GOT3 (cell line): ENCODE measurements at places on chromosomes 7 and 10.

- no peak for DNase-seq
Measured at GRCh38 chr10:59465088-59465487, 102.7 kb upstream of the FAM13C start.

GRCh38 chr10:95791425-95791979 lies 35.5 kb downstream of the ENTPD1 start:
- DNase-seq, result no peak

GRCh38 chr10:74081192-74081803 lies 69.3 kb downstream of the AP3M1 start:
- no peak for DNase-seq

DNA sequence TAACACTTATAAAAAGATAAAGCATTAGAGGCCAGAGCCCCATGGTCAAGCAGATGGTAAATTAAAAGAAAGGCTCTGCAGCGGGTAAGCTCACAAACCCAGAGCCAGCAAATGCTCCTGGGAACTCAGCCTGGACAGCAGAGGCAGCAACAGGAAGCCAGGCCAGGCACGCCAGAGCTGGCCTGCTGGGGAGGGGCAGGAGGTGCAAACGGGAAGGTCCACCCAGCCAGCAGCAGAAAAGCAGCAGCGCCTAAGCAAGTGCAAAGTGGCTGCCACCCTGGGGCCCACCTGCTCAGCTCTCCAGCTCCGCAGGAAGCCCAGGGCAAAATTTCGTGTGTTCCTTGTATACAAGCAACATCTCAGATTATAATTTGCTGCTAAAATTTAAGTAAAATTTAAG lies 82.7 kb upstream of the GPR22 start:
- no peak for DNase-seq

DNA sequence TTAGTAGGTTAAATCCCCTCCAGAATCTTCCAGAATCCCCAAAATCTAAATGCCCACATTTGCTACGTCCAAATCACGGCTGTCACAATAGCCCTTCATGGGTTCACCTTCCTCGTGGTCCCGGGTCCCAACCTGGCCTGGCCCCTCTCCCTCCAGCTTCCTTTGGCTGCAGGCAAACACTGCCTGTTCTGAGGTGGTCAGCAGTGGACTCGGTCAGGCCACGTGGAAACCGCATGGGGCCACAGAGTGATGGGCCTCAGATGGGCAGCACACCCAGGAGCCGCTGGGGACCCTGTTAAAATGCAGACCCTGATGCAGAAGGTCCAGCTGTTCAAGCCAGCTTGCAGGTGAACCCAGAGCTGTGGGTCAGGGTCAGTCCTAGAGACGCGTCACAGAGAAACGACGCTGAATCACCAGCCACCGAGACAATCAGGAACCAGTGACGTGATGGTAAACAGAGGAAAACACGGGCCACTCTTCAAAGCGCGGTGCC lies 588.6 kb downstream of the DNAJB6 start:
- DNase-seq, result no peak

DNA sequence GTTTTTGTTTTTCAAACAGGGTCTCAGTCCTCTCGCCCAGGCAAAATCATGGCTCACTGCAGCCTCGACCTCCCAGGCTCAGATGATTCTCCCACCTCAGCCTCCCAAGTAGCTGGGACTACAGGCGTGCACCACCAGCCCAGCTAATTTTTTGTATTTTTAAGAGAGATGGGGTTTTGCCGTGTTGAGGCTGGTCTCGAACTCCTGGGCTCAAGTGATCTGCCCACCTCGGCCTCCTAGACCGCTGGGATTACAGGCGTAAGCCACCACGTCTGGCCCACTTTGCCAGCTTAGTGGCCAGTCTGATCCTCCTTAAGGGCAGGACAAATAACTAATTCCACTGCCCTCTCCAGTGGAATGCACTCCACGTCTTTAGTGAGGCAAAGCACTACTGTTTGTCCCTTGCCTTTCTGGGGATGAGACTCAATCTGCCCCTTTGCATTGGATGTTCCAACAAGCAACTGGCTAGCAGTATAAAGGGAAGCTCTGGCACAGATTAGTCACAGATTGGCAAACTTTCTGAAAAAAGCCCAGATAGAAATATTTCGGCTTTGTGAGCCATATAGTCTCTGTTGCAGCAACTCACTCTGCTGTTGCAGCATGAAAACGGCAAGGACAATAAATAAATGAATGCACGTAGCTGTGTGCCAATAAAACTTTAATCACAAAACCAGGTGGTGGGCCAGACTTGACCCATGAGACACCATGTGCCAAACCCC lies 143.8 kb upstream of the RHEB start:
- DNase-seq, result no peak

DNA sequence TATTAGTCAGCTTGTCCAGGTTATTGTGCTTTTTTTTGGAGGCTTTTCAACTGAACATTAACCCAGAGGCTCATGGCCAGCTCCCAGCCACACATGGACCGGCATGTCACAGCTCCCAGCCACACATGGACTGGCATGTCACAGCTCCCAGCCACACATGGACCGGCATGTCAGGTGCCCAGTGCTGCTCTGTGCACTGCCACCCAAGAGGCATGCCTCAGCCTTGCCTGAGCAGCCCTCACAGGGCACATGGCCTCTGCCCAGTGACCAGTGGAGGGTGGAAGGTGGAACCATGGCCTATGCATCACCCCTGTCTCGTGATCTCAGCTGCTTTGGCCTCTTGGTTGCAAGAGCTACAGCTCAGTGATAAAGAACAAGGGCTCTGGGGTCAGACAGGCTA lies 119.8 kb downstream of the OAT start:
- DNase-seq, result no peak

- no peak for DNase-seq
Measured at GRCh38 chr7:30755384-30756154, 3.6 kb downstream of the INMT start.

- DNase-seq, result no peak
Measured at GRCh38 chr10:31822616-31823318, 105.9 kb downstream of the ARHGAP12 start.

DNA sequence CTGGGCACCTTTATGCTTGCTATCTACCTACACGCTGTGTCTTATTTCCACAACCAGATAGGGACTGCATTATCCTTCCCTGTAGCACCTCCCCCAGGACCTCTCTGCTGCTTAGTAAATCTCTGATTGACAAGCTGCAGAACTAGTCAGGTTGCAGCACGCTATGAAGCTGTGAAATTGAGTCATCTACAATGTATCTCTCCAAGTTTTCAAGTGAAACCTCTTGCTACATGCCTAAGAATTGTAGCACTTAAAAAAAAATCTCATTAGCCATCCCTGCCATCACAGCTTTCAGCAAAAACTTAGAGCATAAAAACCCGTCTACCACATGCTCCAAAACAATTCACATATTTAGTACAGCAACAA lies 69.7 kb upstream of the FGFR2 start:
- DNase-seq, result no peak

- no peak for DNase-seq
Measured at GRCh38 chr7:156309016-156309620, 331.5 kb upstream of the RNF32 start.

DNA sequence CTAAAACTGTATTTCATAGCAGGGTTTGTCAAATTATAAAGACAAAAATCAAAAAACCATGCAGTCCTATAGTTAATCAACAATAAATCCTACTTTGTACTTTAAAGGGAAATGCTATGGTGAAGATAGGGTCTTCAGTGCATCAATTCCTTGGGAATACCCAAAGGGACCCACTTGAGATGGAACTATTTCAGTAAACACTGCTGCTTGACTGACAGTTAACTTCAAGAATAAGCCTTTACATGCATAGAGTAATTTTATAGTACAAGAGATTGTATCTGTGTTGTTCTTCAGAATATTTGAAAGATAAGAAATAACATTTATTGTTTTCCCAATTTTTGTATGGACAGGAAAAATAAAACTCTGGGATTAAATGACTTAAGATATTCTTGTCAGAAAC lies 1179.6 kb downstream of the CNTNAP2 start:
- no peak for DNase-seq

DNA sequence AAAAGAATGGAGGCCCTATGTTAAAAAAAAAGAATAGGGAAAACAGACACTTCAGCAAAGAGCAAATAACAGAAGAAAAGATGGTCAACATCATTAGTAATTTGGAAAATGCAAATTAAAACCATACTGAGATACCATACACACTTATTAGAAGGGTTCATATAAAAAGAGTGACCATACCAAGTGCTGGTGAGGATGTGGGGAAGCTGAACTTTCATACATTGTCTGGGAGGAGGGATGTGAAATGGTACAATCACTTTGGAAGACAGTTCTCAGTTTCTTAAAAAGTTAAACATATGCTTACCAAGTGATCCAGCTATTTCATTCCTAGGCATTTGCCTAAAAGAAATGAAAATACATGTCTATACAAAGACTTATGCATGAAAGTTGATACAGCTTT lies 194.4 kb downstream of the CXCL12 start:
- no peak for DNase-seq

GRCh38 chr7:149261316-149261828 lies 624 bp upstream of the ZNF783 start:
- no peak for DNase-seq

GRCh38 chr7:28026237-28026636 lies 154.4 kb downstream of the JAZF1 start:
- no peak for DNase-seq

DNA sequence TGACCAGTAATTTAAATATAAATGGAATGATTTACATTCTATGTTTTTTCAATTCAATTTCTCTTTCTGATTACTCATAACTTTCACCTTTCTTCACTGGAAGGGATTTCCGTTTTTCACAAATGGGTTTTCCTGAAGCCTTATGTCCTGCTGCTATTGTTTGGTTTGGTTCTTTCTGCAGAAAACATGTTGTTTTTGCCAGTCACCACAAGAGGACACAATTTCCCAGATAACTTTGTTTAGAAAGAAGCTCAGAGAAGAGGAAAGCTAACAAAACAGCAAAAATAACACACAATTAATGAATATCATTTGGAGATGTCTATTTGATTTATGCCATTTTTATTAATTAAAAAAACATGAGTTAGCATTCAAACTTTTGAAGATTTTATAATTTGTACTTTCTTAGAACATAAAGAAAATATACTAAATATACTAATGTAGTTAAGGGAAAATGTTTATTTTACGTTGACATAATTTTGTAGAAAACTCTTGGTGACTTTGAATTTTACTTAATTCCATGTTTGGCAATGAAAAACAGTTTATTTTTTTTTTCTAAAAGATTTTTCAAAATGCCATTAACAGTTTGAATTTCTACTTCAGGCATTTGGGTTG lies 4.6 kb upstream of the TWIST1 start:
- no peak for DNase-seq

GRCh38 chr10:109588259-109588658 lies 335.1 kb downstream of the XPNPEP1 start:
- no peak for DNase-seq

DNA sequence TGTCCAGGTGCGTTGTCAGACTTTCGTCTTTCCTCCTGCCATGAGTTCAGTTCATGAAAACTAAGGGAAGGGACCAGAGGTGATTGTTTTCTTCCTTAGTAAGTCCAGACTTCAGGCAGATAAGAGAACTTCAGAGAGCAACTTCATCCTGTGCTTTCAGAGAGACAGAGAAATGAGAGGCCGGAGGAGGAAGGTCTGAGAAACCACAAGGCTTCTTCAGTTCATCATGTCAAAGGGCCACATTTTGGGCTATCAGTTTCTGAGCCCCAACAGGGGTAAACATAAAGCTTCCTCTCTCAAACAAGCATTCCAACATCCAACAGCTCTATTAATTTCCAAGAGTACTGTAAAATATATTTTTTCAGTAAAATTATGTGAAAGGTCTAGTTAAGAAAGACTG lies 668.4 kb upstream of the NRP1 start:
- no peak for DNase-seq

- no peak for DNase-seq
Measured at GRCh38 chr7:131103997-131104396, 223.7 kb upstream of the MKLN1 start.

DNA sequence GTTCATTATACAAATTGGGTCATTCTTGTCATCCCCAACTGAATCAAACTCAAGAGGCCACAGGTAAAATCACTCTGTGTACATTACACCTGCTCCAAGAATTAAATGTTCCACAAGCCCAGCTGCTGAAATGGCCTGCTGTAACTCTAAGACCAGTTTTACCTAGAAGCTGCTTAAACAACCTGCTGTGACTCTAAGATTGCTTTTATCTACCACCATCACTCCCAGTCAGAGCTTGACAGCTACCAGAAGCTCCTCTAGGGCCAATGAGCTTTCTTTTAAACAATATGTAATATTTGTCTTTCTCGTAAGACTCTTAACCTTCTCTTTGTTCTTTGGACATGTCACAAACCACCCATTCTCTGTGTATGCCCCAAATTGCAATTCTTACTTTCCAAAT lies 141.8 kb upstream of the LRGUK start:
- no peak for DNase-seq

GRCh38 chr7:157041514-157042277 lies 31.2 kb upstream of the MNX1 start:
- DNase-seq, result no peak

- DNase-seq, result no peak
Measured at GRCh38 chr10:93261961-93262610, 188.4 kb downstream of the CYP26A1 start.
